Activated CD8-positive, alpha-beta memory T cell treated with anti-CD3 and anti-CD28 coated beads, Interleukin-2, amount 50 U/mL, for 48 hours (primary cell): ENCODE measurements at places on chromosomes 12 and 14.

GRCh38 chr14:100602621-100603230 lies 15.5 kb upstream of the BEGAIN start:
- no peak for DNase-seq

DNA sequence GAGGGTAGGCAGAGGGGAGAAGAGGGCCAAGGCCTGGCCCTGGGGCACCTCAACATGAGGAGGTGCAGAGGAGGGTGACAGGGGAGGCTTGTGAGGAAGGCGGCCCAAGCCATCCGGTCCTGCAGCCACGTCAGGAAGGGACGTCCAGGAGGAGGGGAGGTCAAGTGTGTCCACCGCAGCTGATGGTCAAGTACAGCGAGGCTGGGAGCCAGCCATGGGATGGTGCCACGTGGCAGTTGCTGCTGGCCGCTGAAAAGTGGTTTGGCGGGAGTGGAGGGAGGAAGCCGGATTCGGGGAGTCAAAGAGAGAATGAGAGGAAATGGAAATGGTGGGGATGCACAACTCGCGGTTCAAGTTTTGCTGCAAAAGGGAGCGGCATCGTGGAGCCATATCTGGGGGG lies 41.2 kb downstream of the PRIMA1 start:
- DNase-seq: no peak

DNA sequence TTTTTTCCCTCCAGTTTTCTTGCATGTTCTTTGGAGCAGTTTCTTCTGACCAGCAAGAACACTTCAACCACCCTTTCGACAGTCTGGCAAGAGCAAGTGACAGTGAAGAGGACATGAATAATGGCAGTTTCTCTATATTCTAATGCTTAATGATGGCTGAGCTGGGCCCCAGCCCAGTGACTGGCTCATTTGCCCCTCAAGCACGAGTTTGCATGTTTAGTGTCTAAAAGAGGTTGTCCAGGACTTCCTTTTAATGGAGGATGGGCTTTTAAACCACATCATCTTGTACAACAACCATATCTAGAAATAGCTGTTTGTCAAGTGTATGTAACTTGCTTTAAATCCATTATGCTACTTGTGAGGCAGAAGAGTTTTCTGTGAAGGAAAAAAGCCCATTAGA lies 28.4 kb downstream of the RAD9B start:
- DNase-seq: no peak

GRCh38 chr12:121513464-121514183 lies 67.2 kb downstream of the KDM2B start:
- no peak for DNase-seq

DNA sequence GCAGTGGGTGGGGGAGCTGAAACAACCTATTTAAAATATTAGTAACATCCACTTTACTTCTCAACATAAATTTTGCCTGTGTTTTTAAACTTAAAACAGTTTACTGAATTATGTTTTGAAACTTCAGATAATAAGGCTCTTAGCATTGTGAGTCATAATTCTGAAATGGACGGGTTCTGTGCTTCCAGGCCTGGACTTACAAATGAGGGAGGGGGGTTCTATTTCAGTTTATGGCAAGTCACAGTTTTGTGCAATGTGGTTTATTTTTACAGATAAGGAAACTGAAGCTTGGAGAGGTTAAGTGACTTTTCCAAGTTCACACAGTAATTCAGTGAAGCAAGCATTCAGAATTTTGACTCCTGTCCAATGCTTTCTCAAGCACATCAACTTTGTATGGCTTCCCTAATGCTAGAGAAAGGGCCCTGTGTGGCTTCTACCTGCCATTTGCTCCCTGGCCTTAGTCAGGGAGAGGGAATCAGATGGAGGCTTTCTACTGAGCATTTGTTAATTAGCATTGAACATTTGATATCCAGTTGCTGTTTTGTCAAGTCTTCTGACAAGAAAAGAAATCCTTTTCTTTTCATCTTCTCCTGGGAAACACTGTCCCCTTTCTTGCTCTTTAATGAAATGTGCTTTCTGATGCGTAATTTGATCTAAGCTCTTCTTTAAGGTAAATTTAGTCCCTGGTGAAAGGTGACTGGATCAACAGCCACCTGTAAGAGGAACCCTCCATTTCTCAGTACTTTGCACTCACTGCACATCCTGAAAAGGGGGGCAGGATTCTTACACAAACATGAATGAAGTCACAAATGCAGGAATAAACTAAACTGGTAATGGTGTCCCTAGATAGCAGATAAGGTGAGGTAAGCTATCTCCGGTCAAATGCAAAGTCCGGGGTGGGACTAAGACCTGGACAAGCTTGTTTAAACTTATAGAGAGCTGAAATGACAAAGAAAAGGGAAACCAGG lies 2.5 kb upstream of the SALL2 start:
- no peak for DNase-seq

- DNase-seq: no peak
Observed at GRCh38 chr12:106409878-106410277, 52.3 kb downstream of the POLR3B start.

DNA sequence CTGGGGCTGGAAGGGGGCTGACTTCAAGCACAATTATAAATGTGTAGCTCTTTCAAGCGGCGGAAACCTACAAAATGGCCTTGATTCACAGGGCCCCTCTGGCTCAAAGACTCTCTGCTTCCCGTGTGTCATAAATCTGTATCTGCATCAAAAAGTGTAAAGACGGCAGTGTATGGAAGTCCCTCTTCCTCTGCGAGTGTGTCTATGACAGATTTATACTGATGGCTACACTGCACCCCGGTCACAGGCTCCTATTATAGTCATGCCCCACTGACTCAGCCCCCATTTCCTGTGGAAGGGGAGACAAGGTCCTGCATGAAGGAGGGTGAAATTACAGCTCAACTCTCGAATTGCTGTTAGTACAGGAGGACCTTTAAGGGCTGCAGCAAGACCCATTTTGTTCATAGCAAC lies 68.6 kb downstream of the HMGA2 start:
- DNase-seq: no peak

- DNase-seq: no peak
Observed at GRCh38 chr12:50188875-50189575, 21.9 kb upstream of the CERS5 start.

GRCh38 chr14:76375947-76376404 lies at the start of gene ESRRB:
Gene ESRRB, plus strand, starts transcription at chr14:76376137. Its CDS starts 265 bp downstream, at chr14:76376402.
- DNase-seq: no peak

GRCh38 chr12:10554756-10555481 lies 49.2 kb downstream of the EIF2S3B start:
- no peak for DNase-seq

DNA sequence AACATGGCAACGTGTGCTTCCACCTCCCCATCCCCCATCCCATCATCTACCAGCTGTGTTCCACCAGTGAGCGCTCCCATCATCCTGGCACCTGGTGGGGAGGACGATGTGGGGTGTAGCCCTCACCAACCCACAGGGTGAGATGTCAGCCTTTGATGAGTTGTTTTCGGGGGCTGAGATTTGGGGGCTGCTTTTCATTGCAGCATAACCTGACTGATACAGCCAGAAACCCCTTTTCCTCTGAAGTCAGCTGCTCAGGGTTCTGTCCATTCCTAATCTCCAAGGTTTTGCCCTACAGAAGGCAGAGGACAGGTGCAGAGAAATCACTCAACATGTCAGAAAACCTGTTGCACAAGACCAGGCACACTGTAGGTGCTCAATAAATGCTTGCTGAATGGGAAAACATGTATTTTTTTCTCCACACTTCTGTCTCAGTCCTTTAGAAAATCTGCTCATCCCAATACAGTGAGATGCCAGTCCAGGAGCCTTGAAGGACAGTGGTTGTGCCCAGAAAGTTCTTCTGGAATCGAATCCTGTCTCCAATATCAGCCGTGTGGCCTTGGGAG lies 239.8 kb downstream of the RBM19 start:
- DNase-seq: no peak

GRCh38 chr12:12839873-12840579 lies 26.9 kb downstream of the DDX47 start:
- DNase-seq: no peak

DNA sequence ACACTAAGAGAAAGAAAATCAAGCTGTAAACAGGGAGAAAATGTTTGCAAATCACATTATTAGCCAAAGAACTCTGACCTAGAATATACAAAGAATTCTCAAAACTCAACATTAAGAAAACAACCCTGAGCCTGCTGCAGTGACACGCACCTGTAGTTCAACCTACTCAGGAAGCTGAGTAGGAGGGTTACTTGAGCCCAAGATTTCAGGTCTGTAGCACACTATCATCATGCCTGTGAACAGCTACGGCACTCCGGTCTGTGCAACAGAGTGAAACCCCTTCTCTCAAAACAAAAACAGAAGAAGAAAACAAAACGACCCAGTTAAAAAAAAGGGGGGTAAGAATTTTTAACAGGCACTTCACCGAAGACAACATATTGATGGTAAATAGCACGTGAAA lies 20.8 kb downstream of the SAV1 start:
- no peak for DNase-seq

DNA sequence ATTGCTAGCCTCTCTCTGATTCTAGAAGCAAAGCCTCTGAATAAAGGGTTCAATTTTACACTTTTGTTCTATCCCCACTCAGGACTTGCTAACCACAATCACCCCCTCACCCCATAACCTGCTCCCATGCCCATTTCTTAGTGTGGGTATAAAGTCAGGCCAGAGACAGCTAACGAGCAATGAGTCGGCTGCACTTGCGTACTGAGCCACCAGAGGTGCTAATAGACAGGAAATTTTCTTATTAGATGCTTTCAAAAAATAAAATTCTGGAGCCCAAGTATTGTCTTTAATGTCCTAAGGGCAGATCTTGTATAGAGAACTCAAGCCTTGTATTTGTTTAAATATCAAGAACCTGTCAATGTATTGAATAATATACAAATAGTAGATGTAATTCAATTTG lies 256.9 kb downstream of the SYT1 start:
- no peak for DNase-seq

DNA sequence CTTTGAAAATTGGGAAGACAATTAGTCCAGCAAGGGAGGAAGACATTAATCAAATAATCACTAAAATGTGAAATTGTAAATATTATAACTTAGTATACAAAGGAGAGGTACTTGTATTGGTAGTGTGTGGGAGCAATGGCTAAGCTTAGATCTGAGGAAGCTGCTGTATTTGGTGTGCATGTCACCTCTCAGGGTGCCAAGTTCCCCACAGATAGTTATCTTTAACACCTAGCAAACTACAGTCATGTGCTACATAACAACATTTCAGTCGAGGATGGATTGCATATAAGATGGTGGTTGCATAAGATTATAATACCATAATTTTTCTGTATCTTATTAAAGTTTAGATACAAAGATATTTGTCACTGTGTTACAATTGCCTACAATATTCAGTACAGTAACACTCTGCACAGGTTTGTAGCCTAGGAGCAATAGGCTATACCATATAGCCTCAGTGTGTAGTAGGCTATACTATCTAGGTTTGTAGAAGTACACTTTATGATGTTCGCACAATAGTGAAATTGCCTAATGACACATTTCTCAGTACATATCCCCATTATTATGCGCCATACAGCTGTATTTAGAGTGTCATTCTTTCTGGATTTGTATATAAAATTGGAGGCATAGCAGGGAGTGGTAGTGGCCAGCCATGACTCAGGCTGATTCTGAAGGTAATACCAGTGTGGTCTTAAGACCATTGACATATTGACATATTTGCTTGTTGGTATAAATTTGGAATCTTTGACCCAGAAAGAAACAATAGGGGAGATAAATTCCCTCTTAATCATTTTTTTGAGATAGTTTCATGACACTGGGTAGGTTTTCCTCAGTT lies 55.8 kb downstream of the RAD51B start:
- no peak for DNase-seq

GRCh38 chr14:55665067-55665675 lies 85.2 kb downstream of the KTN1 start:
- DNase-seq: no peak

DNA sequence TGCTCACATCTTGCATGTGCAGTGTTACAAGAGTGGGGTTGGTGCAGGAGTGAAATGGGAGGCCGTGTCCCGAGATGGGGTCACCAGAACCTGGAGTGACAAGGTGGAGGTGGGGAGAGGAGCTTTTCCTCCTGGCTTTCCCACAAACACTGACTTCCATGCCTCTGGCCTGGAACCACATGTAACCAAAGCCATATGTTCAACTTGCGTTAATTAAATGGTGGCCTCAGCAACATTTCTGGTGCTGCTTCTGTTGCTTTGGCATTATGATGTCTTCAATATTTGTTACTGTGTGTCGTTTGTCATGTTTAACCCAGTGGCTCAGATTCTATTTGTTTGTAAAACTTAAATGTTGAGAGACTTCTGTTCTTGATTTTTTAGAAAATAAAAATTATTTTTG lies 110.2 kb downstream of the VCPKMT start:
- no peak for DNase-seq

DNA sequence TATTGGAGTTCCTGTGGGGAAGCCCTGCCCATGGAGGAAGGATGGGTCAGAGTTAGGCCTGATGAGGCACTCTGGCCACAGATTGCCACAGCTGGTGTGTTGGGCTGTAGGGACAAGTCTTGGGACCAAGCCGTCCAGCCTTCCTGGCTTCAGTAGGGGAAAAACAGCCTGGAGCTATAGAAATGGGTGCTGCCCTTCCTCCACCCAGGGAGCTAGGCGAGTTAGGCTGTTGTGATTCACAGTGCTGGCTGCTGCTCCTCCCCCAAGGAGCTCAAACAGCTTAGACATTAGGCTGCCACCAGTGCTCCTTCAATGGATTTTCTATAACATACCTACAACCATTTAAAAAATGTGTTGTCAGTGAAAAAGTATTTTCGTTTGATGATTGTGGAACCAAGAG lies 274.3 kb downstream of the RPL10L start:
- no peak for DNase-seq
